ENCODE measurements at places on chromosomes 2 and 18. TPM values are rescaled to one million over a fixed set of nuclear protein-coding genes. Genes with fewer than 3 reads are reported as not detected.

DNA sequence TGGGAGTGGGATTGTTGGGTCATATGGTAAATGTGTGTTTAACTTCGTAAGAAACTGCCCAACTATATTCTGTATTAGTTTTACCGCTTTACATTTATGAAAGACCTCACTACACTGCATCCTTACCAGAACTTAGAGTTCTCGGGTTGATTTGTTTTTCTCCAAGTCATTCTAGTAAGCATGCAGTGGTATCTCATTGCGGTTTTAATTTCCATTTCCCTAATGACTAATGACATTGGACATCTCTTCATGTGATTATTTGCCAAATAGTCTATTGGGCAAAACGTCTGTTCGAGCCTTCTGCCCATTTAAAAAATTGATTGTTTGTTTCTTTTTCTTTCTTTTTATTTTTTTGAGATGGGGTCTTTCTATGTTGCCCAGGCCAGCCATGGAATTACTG is 6.8 kb downstream of the FBLN7 start:
- no peak for DNase-seq

Gene VWC2L
- not detected for polyA plus RNA-seq

DNA sequence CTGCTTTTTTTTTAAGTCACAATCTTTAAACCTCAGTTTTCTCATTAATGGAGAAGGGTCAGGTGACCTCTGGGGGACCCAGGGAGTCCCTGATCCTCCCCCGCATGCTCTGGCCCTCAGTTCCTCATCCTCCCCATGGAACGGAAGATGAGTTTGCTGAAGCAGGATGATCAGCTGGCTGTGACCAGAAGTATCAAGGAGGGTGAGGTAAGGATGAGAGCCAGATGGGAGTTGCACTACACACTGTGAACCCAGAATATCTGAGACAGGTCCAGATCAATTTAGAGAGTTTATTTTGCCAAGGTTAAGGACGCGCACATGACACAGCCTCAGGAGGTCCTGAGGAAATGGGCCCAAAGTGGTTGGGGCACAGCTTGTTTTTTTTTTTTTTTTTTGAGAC is 3.8 kb downstream of the CATIP start:
- DNase-seq = no peak

Gene NT5DC4
- polyA plus RNA-seq = not detected
